ENCODE measurements at places on chromosomes 3 and 15.

GRCh38 chr3:159654183-159655134, 334.2 kb upstream of the IL12A start:
- no peak for DNase-seq

DNA sequence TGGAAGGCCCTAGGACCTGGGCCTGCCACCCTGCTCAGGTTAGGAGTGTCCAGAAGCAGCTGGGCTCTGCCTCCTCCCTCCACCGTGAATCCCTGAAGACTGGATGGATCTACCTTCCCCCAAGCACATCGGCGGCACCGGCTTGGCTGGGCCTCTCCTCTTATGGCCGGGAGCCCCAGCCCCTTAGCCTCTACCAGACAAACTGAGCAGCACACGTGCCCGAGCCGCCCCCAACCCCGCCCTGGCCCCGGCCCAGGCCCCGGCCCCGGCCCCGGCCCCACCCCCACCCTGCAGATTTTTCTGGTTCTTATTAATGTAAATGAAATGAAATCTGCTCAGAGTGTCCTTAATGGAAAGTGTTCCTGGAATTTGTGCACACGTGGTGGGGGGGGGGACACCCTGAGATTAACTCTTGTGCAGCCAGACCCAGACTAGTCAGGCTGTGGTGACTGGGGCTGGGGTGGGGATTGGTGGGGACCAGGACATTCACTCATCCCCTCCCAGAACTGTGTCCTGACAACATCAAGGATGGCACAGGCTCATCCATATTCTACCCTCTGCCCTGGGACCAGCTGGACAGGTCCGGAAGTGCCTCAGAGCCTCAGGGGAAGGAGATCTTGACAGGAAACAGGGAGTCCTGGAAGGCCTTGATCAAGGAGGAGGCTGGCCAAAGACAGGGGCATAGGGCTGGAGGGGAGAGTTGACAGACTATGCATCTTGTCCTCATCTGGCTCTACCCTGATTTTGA, 30.9 kb upstream of the SEMA3F start:
- no peak for DNase-seq

GRCh38 chr15:57079446-57079845, 161.0 kb downstream of the TCF12 start:
- DNase-seq, result no peak

DNA sequence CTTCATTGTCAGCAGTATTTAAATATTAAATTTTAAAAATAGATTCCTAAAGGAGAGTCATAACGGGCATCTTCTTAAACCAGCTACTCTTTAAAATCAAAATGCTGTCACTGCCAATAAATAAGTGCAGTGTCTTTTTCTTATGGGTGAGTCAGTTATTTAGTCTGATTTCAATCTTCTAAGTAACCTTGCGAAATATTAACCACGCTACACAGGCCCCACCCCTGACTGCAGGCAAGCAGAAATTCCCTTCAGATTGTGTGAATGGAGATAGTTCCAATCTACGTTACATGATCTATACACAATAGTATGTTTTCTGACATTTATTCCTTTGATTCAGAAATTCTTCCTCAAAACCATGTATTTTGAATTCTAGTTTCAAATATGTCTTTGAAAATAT, 141.5 kb downstream of the GADL1 start:
- no peak for DNase-seq

GRCh38 chr3:73451301-73451944, 173.3 kb downstream of the PDZRN3 start:
- no peak for DNase-seq

DNA sequence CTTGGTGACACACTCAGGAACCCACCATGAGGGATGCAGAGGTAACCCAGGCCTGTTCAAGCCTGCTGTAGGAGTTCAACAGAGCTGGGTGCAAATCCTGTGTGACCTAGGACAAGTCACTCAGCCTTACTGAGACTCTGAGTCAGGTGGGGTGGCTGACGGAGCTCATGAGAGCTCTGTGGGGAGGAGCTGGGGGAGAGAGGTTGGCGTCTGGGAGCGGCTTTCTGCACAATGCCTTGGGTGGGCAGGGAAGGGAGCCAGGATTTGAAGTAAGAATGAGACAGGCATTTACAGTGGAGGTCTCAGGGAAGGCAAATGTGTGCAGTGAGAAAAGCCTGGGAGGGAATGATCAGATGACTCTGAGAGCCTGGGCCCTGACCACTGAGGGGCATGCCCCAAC, 18.3 kb downstream of the C3orf18 start:
- no peak for DNase-seq

- no peak for DNase-seq
Measured at GRCh38 chr15:60353245-60353920, 44.4 kb downstream of the ANXA2 start.

GRCh38 chr15:99466701-99467337, 99.0 kb upstream of the MEF2A start:
- no peak for DNase-seq

DNA sequence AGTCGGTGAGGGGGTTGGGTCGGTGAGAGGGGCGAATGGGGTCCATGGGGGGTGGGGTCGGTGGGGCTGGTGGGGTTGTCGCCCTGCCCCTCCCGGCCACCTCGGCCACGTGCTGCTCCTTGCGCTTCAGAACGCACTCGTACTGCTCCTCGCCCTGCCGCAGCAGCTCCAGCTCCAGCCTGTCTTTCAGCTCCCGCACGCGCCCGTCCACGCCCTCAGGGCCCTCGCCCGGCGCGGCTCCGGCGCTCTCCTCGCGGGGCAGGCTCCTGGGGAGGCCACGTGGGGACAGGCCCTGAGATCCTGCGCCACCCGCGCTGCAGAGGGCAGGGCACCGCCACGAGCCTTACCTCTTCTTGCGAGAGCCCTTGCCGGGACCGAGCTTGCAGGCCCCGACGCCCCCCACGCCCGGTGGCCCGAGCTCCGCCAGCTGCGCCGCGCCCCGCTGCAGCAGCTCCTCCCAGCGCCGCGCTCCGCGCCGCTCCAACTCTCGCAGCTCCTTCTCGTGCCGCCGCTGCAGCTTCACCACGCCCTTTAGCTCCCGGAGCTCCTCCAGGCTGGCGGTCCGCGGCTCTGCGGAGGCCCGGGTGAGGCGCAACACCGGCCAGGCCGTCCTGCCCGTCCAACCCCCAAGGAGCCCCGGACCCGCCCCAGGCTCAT, 8.2 kb upstream of the ANKRD63 start:
- no peak for DNase-seq

GRCh38 chr3:138944929-138945708, 1.8 kb downstream of the FOXL2 start:
- no peak for DNase-seq

DNA sequence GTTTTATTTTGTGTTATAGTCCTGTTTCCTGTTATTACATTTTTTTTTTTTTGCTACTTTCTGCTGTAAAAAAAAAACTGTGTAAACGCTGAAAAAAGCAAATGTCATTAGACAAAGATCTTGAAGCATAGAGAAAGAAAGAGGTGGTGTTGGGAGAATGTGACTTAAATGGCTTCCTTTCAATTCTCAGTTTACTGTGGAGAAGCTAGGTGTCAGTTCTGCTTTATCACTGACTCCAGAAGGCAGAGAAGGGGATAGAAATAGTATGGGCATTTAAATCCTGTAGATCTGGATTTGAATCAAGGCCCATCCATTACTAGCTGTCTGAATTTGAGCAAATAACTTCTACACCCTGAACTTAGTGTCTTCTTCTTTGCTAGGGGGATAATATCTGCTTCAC, 23.0 kb downstream of the PPM1L start:
- DNase-seq, result no peak

GRCh38 chr15:64774629-64775493, 528 bp downstream of the RBPMS2 start:
- DNase-seq, result no peak

DNA sequence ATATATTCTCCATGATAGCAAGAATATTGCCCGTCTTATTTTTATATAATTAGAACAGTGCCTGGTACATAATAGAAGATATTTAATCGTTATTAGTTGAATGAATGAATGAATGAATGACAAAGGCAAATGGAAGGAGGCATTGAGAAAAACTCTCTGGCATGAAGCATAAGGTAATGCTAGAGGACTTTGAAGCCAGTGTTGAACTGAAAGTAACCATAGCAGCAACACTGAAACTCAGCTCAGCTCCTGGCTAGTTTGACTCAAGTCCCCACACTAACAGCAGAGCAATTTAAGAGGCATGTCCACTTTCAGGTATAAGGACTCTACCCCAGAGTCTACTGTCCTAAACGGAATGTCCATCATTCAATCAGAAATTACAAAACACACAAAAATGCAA, 227.0 kb downstream of the CPNE4 start:
- DNase-seq, result no peak

- no peak for DNase-seq
Measured at GRCh38 chr3:27655547-27655946, 66.6 kb downstream of the EOMES start.

DNA sequence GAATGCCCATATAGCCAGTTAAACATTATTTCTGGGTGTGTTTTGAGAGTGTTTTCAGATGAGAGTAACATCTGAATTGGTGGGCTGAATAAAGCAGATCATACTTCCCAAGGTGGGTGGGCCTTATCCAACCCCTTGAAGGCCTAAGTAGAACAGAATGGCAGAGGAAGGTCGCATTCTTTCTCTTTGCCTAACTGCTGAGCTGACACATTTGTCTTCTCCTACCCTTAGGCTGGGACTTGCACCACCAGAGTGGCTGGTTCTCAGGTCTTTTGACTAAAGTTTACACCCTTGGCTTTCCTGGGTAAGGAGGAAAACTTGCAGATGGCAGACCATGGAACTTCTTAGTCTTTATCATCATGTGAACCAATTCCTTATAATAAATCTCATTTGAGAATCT, 85.8 kb upstream of the TNFAIP8L3 start:
- no peak for DNase-seq

DNA sequence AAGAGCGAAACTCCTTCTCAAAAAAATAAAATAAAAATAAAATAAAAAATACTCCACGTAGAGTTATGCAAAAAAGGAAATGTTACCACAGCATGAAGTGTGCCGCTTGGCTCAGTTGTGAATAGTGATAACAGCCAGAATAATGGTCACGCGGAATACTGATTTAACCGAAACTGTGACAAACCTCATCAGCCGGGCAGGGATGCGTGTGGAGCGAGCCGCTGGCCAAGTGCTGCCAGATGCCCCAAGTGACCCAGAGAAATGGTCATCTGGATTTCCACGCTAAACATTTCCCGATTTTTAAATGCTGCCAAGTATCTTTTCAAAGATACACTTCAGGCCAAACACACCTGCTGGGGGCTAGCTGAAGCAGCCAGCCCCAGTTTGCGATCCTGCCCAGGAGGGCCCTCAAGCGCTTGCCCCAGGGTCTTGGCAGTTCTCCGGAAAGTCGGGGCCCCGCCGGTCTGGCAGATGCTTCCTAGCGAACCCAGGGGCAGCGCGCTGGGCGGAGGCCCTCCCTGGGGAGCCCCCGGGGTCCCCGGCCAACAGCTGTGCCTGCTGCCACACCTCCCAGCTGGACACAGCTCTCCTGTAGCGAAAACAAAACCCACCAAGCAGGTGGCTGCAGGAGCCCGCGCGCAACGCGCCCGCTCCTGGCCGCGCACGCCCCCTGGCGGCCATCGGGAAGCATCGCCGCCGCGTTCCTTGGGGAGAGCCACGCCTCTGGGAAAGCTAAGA, 35.1 kb downstream of the CMTM6 start:
- DNase-seq, result peak; percentile 15

GRCh38 chr3:153158961-153159735, 2.9 kb upstream of the RAP2B start:
- DNase-seq, result peak; percentile 64

- no peak for DNase-seq
Measured at GRCh38 chr3:51353131-51353530, 32.0 kb upstream of the MANF start.

DNA sequence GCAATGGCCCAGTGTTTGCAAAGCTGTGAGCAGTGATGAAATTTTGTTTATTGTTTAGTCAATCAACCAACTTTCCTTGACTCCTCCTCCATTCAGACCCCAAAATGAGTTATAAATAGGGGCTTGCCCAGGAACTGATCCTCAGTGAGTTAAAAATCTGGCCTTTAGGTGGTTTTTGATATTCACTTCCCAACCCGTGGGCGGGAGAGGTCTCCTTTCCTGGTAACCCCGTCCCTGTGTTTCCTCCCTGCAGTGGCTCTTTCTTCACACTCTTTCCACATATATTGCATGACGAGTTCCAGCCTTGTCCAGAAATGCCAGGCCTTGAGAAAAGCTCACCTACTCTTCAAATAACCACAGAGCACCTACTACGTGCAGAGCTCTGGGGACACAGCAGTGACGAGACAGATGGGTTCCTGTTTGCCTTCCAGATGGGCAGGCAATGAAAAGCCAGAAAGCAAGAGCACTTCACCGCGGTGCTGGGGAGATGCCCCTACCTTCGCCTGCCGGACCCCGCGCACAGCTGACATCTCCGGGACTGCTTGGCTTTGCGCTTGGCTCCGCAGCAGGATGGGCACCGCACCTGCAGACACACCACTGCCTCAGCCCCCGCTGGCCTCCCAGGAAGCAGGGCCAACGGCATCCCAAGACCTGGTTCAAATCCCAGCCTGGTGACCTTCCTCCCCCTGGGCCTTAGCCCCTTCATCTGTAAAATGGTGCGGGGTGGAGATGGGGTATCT, 17.2 kb downstream of the SSUH2 start:
- DNase-seq, result no peak

- no peak for DNase-seq
Measured at GRCh38 chr3:147141516-147142288, 264.6 kb downstream of the ZIC4 start.

GRCh38 chr15:64525828-64526530, 65.6 kb downstream of the ZNF609 start:
- DNase-seq, result no peak

GRCh38 chr15:41852736-41853590, 14.3 kb downstream of the PLA2G4B start:
- no peak for DNase-seq

- DNase-seq, result no peak
Measured at GRCh38 chr15:69656271-69657030, 203.8 kb downstream of the RPLP1 start.

GRCh38 chr15:25568751-25569150, 129.9 kb upstream of the UBE3A start:
- no peak for DNase-seq

DNA sequence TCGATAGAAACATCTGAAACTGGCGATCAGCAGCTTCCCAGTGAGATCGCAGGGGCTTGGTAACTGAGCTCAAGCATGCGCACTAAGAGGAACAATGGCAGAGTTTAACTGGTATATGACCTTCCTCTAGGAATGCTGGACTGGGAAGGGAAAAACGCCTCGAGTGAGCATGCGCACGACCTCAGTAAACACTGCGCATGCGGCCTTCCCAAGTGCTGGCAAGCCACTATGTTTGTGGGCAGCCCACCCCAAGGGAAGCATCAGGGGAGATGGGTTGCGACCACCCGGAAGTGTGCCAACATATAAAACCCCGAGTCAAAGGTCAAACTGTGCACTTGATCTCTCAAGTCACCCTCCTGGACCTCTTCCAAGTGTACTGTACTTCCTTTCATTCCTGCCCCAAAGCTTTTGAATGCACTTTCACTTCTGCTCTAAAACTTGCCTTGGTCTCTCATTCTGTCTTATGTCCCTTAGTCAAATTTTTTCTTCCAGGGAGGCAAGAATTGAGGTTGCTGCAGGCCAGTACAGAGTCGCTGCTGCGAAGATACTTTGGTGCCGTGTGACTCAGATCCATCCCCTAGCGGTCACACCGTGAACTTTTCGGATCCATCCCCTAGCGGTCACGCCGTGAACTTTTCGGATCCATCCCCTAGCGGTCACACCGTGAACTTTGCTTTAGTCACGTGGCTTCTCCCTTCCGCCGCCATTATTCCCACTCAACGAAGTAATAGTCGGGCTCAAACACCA, 243.3 kb downstream of the FAM43A start:
- DNase-seq, result no peak

GRCh38 chr3:195587406-195587805, 3.7 kb upstream of the APOD start:
- no peak for DNase-seq

All from NCI-H524 treated with DMSO at 0.1 percent for 48 hours (cell line).